Mesothelial cell of epicardium (in vitro differentiated cells): ENCODE measurements at places on chromosomes 12 and 14. TPM values are rescaled to one million over a fixed set of nuclear protein-coding genes. Genes with fewer than 3 reads are reported as not detected.

DNA sequence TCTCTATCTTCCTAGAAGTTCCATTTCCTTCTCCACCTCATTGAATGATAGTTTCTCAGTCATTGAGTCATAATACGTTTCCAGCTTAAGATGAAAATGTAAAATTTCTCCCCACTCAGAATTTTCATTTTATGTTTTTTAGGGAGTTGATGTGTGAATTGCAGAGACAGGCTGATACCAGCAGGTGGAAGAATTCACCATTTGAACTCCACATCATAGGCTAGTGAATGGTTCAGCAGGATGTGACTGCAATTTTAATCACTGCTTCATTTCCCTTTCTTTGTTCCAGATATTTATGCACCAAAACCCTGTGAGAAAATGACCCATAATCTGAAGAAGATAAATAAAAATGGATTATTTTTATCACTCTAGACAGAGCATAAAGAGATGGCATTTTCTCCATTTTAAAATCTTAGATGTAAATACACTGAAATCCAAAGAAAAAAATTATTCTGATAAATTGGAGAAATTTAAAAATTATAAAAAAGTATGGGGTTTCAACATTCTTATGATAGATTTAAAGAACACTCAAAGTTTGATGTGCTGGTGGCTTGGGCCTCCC is 10.6 kb upstream of the PYGL start:
- H3K4me3 ChIP-seq, result no peak overlapping the region
- no peak for DNase-seq
- peaks cover 11% of the 10 kb centered on the region for H3K4me1 ChIP-seq

DNA sequence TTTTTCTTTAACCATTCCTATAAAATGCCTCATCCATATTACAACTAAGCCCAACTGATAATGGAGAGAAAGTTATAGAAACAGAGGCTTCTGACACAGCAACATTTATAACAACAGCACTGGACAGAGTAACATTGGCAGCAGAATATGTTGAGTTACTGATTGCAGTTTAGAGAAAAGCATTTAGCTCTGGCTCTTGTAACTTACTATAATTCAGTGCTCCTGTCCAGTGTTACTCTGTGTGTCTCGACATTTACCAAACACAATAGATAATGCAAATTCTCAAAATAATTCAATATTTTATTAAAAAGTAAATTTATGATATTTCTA is 356.1 kb downstream of the CEP128 start:
- peaks cover 16% of the 10 kb centered on the region for H3K4me1 ChIP-seq
- H3K27me3 ChIP-seq, result no peaks in the 10 kb centered on the region
- H3K4me3 ChIP-seq, result no peak overlapping the region

DNA sequence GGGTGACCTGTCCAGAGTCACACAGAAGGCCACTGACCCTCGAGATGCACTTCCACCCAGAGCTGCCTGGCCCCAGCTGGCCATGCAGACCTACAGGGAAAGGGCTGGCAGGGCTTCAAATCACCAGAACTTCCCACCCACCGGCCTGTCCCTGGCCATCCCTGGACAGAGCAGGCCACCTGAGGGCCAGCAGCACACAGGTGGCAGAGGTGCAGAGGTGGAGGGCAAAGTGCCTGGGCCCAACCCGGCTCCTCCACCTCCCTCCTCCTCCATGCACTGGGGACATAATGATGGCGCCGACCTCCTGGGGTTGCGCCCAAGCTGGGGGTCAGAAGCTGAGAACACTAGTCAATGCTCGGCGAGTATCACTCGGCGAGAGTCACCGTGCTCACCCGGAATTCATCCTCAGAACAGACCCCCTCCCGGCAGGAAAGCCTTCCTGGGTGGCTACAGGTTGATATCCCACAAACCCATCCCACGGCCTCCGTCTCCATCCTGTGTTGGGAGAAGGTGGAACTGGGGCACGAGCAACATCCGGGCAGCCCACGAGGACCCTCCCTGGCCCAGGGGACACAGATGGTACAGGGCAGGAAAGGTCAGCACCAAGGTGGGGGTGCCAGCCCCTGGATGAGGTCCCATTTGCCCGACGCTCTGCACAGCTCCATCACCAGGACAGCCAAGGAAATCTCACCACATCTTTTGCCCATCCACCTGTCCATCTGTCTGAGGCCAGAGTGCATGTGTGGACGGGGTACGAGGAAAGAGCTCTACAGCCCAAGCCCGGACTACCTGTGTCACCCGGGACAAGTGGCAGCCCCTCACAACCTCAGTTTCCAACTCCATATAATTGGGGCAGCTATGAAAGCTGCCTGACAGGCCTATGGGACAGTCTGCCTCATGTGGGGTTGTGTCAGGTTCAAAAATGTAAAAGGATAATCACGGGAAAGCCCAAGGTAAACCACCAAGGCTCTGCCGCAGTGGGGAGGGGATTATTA is 10.8 kb downstream of the BEGAIN start:
- H3K27me3 ChIP-seq, result peaks cover 37% of the 10 kb centered on the region
- no peaks in the 10 kb centered on the region for H3K36me3 ChIP-seq
- no peak for DNase-seq
- H3K4me3 ChIP-seq, result no peak overlapping the region
- H3K4me1 ChIP-seq, result peaks cover 3% of the 10 kb centered on the region

DNA sequence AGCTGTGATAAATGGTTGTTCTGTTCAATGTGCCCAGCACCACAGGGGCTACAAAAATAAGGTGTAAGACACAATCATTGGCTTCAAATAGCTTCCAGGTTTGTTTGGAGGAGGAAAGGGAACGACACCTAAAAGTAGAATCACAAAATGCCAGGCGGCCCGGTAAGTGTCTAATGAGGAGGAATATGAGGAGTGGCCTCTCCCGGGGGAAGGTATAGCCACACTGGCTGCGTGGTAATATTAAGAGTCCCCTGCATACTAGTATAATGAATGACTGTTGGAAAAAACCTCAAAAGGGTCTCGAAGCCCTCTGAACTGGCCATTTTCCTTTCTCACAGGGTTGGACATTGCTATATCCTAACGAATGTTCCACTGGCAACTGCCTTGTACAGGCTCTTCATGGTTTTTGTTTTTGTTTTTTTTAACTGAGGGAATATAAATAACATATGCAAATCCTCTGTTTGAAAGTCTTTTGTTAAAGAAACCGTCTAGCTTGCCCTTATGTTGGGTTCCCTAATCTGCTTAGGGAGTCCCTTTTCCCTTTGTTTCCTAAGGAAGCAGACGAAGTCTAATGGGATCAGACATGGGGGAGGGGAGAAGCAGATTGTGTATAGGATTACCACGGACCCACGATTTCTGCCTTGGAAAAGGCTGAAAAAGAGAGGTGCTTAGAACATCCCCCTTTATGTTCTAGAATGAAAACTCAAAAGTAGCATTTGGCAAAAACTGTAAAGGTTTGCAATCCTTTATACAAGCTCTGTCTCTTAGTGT is 4.2 kb downstream of the CCDC60 start:
- no peak overlapping the region for H3K4me3 ChIP-seq
- no peak overlapping the region for H3K27ac ChIP-seq
- DNase-seq, result no peak
- H3K4me1 ChIP-seq, result peaks cover 1% of the 10 kb centered on the region
- no peaks in the 10 kb centered on the region for H3K36me3 ChIP-seq

- no peak for DNase-seq
- H3K27ac ChIP-seq, result no peak overlapping the region
These were observed 1595.1 kb upstream of the SEL1L start for GRCh38 chr14:83128783-83129182.

The SLC5A8 gene
- not detected in 3 replicates for total RNA-seq

The RASAL1 gene
- total RNA-seq, result 0.61 to 1.2 TPM (median 0.65 TPM) in 3 replicates
